CD4-positive, alpha-beta T cell treated with Interleukin-1 beta for 1 hour (primary cell): ENCODE measurements at places on chromosomes 6 and 20.

- DNase-seq = no peak
These were observed 1.0 kb upstream of the KIF13A start for GRCh38 chr6:17988422-17988944.

- no peak for DNase-seq
These were observed 26.3 kb downstream of the RPRD1B start for GRCh38 chr20:38059832-38060231.

DNA sequence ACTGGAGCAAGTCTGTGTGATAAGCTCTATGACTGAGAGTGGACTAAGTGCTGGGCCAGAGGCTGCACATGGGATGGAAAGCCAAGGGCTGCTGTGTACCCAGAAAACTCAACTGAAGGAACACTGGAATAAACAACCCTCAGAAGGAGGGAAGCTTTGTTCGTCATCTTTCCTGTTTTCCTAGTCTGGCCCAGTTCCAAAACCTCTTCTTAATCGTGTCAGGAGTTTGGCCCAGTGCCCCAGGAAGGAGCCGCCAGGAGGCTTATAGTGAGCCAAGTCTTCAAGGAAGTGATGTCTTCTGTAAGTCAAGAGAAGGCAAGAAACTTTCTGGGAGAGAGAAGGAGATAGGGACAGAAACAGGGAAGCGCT lies 23.3 kb upstream of the TOP1 start:
- no peak for DNase-seq

GRCh38 chr6:5085648-5086293 lies 630 bp downstream of the PPP1R3G start:
- no peak for DNase-seq

- no peak for DNase-seq
These were observed 162.6 kb upstream of the SNX9 start for GRCh38 chr6:157660414-157660813.

GRCh38 chr6:158999154-158999665 lies 792 bp downstream of the RSPH3 start:
- no peak for DNase-seq
